ENCODE measurements at places on chromosomes 7 and 10.

GRCh38 chr10:44989597-44990301 lies 11.0 kb upstream of the ZNF22 start:
- DNase-seq = no peak

DNA sequence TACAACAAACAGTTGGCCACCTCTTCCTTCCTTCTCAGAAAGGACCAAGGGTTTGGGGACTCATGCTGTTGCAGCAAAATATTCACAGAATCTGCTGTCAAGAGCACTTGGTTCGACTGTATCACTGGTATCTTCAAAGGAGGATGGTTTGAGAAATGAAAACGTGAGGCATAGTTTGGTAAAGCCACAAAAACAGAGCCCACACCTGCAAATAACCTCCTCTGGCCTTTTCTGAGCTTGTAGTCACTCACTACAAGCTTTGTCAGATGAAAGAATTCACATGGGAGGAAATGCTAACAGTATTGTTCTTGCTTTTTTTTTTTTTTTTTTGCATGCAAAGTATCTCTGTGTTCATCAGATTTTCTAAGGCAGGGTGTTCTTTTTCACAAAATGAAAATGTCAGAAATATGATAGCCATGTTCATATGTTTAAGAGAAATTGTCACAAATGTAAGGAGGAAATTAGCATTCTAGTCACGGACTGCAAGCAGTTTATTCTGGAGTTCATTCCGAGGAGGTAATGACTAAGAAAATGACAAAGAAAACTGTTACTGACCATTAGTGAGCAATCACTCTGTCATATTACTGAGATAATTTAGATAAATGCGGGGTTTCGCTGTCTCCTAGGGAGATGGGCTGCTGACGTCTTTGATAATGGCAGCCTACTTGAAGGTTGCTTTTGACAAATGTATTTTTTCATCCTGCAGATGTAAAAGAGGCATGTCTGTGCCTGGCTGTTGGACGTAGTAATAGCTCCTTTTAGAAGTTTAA lies 117.8 kb upstream of the MYO3A start:
- no peak for DNase-seq

- DNase-seq = no peak
Observed at GRCh38 chr10:125768219-125768855, 7.3 kb downstream of the MMP21 start.

GRCh38 chr10:131215776-131216175 lies 95.7 kb downstream of the TCERG1L start:
- no peak for DNase-seq

GRCh38 chr10:121157998-121158397 lies 306.8 kb downstream of the WDR11 start:
- no peak for DNase-seq

GRCh38 chr7:152894295-152895170 lies 135.0 kb downstream of the ACTR3B start:
- DNase-seq = peak; percentile 16

All from NCI-H1092 (cell line).